Left forelimb (tissue), 1 donor: ENCODE measurements at places on chromosomes 13 and 19.

- no peak for DNase-seq
Observed at GRCh38 chr13:23945612-23946011, 48.3 kb upstream of the C1QTNF9B start.

GRCh38 chr19:43634506-43634871 lies 5.2 kb downstream of the CADM4 start:
- no peak for DNase-seq

DNA sequence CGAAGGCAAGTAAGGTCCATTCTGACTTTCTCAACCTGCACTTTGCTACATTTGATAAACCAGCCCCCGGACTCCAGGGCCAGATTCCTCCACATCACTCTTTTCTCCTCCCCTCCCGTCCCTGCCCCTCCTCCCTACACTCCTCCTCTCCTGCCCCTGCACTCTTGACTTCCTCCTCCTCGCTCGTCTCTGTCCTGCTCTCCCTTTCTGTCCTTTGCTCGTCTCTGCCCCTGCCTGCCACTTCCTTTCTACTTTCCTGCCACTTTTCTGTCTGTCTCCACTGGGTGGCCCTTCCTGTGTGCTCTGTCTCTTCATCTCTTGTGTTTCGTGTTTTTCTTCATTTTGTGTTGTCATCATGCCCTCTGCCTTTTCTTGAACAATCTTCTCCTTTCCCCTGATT lies 7.0 kb downstream of the U2AF2 start:
- DNase-seq = no peak

- no peak for DNase-seq
Observed at GRCh38 chr19:47020132-47020805, 632 bp downstream of the NPAS1 start.

- DNase-seq = no peak
Observed at GRCh38 chr13:47747901-47748300, 253.2 kb downstream of the SUCLA2 start.
